ENCODE measurements at places on chromosomes 12 and 14.

DNA sequence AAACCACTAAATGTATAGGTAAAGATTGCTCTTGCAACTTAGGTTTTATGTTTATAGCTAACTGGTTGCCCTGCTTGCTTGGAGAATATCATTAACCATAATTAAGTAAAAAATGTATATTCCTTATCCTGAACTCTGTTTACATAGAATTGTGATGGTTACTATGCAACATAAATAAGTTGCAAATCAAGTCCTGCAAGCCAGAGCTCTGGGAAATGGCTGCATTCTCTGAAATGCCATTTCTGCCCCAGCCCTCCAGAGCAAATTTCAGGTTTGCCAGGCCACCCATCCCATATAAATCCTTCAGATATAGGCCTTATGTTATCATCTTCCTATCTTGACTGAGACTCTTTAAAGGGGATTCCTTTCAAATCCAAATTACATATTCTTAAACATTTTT is 118.4 kb upstream of the MYF6 start:
- no peak for DNase-seq

DNA sequence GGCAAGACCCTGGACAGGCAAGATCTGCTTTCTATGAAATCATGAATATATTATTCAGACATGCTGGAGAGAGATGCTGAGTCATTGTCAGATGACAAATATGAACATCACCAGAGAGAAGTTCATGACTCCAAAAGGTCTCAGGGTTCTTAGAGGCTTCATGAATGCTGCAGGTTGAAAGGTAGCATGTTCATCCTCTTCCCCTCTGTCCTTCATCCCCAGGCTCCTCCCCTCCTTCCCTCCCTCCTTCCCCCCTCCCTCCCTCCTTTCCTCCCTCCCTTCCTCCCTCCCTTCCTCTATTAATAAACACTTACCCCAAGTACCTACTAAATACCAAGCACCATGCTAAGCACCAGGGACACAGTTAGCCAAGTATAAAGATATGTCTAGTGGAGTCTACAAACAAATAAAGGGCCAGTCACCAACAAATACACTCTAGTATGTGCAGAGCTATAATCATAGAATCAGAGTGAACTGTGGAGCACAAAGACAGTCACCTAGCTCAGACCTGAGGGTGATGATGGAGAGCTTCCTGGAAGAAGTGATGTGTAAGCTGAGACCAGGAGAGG is 46.2 kb downstream of the RPH3A start:
- DNase-seq = peak; percentile 13

- DNase-seq = peak; percentile 78
These were observed 7.9 kb downstream of the SETD1B start for GRCh38 chr12:121811434-121812319.

GRCh38 chr12:30211743-30212142 is 428.0 kb upstream of the TMTC1 start:
- no peak for DNase-seq

- no peak for DNase-seq
These were observed 12.9 kb upstream of the EPS8 start for GRCh38 chr12:15801770-15802744.
